ENCODE measurements at places on chromosomes 5 and 9.

DNA sequence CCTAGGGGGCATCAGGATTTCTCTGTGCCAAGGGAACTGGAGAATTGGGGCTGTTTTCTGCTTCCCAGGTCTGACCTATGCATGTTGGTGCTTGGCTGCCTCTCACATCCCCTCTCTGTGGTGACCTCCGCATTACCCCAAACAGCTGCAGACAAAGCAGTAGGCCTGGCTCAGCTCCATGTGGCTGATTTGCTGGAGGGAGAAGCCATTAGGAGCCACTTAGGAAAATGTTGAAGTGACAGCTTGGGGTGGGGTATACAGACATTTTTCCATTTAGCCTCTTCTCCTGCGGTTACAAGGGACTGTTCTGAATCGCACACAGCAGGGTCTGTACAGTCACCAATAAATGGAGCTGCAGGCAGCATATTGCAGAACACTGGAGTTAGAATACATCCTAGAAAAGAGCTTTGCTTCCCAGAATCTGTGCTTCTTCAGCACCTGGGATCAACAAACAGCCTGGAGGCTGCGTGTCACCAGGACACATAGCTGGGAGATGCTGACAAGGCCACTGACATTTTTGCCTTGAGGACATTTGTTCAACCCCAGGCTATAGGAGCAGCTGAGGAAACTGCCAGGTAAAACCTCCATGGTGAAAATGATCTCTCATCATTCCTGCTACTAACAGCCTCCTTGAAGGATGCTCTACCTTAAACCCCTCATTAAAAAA is 335.3 kb downstream of the DIRAS2 start:
- DNase-seq: no peak

DNA sequence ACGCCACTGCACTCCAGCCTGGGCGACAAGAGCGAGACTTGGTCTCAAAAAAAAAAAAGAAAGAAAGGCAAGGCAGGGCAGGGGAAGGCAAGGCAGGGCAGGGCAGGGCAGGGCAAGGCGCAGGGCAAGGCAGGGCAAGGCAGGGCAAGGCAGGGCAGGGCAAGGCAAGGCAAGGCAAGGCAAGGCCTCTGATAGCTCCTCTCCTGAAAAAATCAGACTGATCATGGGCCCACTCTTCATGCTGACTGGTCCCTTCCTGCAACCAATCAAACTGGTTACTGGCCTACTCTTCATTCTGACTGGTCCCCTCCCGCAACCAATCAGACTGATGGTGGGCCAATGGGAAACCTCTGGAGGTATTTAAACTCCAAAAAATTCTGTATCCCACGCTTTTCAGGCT is 3.4 kb upstream of the ZBTB5 start:
- DNase-seq: no peak

DNA sequence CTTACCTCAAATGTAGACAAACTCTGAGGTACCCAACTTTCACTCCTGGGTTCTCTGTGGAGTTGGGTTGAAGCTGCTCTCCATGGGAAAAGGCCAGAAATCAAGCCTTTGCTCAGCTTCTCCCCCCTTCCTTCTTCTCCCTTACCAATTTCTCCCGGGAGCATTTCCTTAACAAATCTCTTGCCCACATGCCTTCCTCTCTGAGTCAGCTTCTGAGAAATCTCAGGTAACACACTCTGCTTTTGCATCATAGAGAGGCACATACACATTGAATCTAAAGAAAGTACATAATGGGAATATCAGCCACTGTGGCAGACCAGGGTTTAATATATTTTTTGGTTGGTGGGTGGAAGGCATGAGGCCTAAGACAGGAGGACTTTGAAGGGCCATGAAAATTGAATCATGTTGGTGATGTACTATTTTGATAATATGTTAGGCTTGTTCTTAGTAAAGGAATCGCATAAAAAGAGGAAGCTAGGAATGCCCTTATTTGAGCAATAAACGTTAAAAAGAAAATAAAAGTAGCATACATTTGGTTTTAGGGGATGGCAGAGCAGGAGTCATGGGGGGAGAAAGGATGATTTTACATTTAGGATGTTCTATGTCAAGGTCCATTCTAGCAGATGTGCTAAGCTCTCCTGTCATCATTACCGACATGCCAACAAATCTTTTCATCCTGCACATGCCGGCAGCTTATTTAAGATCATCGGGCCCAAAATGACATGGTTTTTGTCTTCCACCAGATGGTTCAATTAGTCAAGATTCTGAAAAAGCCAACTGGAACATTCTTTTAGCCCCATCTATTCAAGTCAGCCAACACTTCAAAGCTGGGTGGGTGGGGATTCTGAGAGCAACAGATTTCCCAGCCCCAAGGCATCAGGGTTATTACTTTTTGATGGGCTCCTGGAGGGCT is 199.5 kb upstream of the CLINT1 start:
- no peak for DNase-seq

DNA sequence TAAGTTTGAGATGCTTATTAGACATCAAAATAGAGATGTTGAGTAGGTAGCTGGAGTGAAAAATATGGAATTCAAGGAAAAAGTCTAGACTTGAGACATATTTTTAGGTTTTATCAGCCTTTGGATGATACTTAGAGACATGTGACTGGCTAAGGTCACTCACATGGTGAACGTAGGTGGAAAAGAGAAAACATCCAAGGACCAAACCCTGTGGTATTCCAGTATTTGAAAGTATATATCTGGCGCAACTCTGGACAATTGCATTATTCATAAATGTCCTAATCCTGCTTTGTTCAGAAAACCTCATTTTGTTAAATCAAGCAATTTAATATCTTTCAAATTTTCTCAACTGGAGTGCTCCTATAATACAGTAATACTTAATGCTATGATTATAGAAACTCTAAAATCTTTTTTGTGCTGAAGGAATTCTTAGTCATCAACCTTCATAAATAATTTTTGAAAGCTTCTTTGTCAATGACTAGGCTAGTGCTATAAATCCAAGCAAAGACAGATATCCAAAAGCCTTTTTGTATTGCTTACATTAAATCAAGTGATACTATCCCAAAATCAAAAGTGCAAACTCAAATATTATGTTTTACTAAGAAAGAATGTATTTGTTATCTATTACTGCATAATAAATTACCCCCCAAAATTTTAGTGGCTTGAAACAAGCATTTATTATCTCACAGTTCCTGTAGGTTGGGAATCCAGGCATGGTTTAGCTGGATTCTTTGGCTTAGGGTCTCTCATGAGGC is 452.0 kb downstream of the ENC1 start:
- DNase-seq: no peak

GRCh38 chr9:70120834-70121510 is 77.3 kb downstream of the MAMDC2 start:
- peak; percentile 56 for DNase-seq

DNA sequence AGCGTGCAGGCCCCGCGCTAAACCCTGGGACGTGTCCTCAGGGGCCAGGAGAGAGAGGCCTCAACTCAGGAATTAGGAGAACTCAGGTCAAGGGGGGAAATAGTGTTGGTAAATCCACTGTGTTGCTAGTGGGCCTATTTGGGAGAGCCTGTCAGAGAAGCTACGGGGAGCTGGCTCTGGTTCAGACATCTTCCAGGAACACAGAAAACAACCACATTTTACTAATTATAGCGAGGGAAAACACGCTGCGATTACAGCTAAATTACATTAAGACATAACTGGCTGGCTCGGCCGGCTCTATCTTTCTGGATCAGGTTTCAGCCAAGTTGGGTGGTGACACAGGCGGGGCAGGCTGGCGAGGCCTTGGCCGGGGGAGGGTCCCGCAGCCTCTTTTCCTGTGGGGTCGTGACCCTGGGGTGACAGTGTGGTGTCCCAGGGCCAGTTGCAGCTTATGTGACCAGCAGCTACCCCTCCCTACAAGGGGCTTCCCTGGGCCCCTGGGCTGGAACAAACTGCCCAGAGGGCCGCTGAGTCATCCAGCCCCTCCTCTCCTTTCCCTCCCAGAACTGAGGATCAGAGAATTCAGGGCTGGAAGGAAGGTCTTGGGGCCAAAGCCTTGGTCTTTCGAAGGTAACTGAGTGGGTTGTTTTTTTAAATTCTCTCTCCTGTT is 75.1 kb downstream of the FGF18 start:
- DNase-seq: peak; percentile 8

DNA sequence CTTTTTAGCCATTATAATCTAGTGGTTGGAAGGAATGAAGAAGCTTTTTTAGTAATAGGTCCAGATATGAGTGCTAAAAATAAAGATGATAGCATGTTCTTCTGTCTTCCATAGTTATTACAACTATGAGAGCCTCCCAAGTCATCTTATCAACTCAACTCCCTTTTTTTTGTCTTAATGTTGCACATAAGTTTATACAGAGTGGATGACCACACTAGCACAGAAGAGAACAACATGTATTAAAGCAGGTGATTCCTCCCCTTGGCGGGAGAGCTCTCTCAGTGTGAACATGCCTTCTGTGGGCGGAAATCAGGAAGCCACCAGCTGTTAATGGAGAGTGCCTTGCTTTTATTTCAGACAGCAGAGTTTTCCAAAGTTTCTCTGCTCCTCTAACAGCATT is 40.1 kb upstream of the STX17 start:
- DNase-seq: no peak

DNA sequence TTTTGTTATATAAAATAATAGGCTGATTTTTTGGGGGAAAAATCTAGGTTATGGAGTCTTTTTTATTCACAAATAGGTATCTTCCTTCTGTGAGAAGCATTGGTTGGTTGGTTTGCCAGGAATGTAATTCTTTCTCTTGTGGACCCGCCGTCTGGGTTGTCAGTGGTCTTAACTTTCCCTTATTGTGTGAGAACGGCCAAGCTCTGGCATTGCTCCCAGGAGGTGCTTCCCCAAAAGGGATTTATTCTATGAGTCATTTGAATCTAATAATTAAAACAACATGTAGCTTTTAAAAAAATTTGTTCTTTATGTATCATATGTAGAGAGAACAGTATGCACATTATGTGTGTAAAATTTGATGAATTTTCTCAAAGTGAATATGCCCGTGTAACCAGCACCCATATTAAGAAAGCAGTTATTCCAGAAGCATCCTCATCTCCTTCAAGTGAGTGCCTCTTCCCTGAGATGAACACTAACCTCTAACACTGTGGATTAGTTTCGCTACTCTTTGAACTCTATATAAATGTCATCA is 114.4 kb downstream of the MAST4 start:
- no peak for DNase-seq

GRCh38 chr5:33254579-33254978 is 186.2 kb upstream of the TARS1 start:
- DNase-seq: no peak

DNA sequence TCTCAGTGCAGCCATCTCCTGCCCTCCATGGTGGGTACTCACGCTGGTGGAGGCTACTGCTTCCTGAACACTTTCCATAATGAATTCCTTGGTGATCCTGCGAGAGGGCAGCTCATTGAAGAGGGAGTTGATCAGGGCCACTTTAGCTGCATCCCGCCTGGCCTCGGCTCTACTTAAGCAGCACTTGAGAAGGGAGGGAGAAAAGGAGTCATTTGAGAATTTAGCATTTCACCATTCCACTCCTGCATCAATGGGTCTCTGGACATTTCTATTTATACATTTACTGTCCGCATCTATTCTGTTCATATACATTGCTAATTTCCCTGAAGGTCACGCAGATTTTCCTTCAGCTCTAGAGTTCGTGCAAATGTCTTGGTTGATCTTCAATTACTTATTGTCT is 35.1 kb downstream of the LIX1 start:
- DNase-seq: no peak

DNA sequence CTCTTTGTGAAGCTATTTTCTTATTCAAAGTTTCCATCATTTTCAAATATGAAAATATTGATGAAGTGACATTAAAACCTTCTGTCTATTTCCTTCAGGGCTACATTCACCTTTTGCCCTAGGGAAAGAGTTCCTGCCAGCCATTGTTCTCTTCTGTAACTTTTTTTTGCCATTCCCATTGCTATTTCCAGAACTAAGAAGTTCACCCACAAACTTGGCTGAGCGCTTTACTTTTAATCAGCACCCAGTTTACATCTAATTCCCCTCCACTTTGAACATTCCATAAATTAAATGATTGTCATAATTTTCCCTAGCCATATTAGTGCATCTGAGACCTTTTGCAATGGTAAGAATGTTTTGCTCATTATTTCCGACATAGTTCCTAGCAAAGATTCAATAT is 4.4 kb downstream of the IL33 start:
- no peak for DNase-seq

DNA sequence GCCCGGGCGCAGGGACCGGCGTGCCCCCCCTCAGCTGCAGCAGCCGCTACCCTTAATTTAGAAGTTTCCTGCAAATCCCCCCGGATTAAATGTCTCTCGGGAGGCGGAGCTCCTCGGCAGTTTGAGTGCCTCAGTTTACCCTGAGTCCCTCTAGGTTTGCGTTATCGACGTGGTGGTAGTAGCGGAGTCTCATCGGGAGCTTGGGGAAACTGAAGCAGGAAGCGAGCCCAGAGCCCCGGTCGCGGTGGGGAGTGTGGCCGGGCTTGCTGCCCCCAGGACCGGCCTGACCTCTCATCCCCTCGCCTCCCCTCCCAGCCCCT is 529 bp upstream of the TPM2 start:
- DNase-seq: no peak

DNA sequence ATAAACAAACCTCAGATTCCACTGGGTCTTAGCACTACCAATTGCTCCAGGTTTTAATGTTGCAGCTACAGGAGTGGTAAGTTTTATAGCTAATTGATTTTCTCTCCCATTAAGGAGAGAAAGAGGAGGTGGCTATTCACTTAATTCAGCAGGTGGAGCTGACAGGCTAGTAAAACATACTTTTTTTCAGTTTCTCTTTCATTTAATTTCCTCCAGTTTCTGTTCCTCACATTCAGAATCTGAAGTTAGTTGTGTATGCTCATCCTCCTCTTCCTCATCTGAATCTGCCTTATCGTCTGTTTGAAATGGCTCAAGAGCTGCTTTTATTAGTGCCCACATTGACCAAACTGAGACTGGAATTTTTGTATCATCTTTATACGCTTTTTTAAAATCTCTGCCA is 98.0 kb downstream of the PLPPR1 start:
- no peak for DNase-seq

DNA sequence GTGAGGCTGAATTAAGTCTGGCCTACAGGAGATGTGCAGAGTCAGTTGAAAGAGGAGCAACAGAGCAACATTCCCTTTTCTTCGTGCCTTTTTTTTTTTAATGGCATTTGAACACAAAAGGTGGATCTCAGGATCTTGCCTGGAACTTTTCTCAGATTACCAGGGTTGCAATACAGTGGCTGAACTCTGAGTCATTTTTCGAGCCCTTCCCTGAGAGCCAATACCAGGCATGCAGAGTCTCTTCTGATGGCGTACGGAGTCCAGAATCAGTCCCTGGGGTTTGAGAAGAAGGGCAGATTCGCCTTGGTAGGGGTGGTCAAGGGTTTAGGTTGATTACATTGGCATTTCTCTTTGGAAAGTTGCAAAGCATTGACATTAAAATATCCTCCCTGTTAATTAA is 271.5 kb downstream of the GAS1 start:
- no peak for DNase-seq

GRCh38 chr5:59296317-59297264 is 596.9 kb downstream of the PDE4D start:
- peak; percentile 69 for DNase-seq

- DNase-seq: no peak
These were observed 36.4 kb upstream of the DAB2 start for GRCh38 chr5:39461007-39461682.

- DNase-seq: no peak
These were observed 99.3 kb downstream of the KLF4 start for GRCh38 chr9:107390279-107390678.

GRCh38 chr9:137316012-137316981 is 14.2 kb upstream of the NRARP start:
- DNase-seq: peak; percentile 57

- no peak for DNase-seq
These were observed 622.3 kb downstream of the MTRR start for GRCh38 chr5:8491254-8491653.
